ENCODE measurements at places on chromosomes 16 and 17.

- DNase-seq: no peak
These were observed 297.1 kb downstream of the IRF8 start for GRCh38 chr16:86195863-86196630.

DNA sequence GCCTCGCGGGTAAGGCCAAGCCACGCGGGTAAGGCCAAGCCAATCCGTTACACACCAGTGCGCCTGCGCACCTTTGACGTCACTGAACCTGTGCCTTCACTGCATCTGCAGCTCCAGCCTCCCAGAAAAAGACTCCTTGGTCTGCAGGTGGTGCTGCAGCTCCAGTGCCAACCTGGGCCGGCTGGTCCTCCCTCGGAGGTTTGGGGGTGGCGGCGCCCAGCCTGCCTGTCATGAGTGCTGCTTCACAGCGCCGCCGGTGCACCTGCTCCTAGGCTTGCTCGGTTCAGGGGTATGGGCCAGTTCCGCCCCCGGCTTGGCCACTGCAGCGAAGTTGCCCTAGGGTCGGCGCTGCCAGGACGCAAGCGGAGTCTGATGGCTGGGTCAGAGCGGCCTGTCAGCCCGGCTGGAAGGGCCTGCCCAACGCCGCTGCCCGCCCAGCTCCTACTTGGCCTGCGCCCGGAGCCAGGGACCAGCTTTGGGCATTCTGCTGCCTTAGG is 146.6 kb downstream of the USP22 start:
- DNase-seq: no peak

- no peak for DNase-seq
These were observed 5.5 kb downstream of the SSTR2 start for GRCh38 chr17:73170324-73170723.

DNA sequence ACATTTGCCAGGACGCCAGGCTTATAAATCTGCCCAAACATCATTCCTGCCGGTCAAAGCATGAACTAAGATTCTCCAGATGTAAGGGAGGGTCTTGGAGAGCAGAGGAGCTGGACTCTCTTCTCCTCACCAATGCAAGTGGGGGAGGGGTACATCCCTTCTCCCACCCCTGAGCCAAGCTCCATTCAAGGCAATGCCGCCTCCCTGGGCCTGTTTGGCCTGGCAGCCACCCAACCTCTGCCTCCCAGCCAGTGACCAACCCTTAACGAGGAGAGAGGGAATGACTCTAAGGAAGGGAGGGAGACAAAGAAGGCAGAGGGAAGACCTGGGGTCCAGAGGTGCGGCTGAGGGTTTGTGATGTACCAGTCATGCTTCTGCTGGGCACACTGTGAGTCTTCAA is 13.8 kb downstream of the C17orf50 start:
- DNase-seq: no peak

GRCh38 chr16:85615014-85615851 is 2.1 kb downstream of the GSE1 start:
- DNase-seq: peak; percentile 42

GRCh38 chr16:59146140-59146539 is 412.0 kb upstream of the GOT2 start:
- no peak for DNase-seq

GRCh38 chr16:839643-840408 is 39.3 kb upstream of the GNG13 start:
- DNase-seq: no peak

Measured in NCI-H1417 (cell line).